Activated T-cell treated with anti-CD3 and anti-CD28 coated beads for 48 hours (primary cell): ENCODE measurements at places on chromosomes 1 and 21.

- DNase-seq: no peak
These were observed 352.4 kb downstream of the PTBP2 start for GRCh38 chr1:97073936-97074335.

- DNase-seq: no peak
These were observed 7.3 kb downstream of the CD244 start for GRCh38 chr1:160855181-160855981.

DNA sequence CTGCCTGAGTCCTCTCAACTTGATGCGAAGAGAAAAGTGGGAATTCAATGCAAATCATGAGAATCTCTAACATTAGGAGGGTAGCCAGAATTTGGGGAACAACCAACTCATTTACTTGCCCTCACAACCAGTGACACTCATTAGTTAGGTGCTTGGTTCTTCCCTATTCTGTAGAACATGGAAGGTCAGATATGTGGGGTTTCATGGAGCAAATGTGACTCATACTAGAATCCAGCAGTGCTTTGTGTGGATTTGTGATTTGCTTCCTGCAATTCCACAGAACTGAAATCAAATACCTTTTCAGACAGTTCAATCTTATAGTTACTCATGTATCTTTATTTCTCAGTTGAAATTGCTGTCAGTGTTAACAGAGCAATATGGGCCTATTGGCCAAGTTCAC is 6.9 kb upstream of the ETV3 start:
- no peak for DNase-seq

DNA sequence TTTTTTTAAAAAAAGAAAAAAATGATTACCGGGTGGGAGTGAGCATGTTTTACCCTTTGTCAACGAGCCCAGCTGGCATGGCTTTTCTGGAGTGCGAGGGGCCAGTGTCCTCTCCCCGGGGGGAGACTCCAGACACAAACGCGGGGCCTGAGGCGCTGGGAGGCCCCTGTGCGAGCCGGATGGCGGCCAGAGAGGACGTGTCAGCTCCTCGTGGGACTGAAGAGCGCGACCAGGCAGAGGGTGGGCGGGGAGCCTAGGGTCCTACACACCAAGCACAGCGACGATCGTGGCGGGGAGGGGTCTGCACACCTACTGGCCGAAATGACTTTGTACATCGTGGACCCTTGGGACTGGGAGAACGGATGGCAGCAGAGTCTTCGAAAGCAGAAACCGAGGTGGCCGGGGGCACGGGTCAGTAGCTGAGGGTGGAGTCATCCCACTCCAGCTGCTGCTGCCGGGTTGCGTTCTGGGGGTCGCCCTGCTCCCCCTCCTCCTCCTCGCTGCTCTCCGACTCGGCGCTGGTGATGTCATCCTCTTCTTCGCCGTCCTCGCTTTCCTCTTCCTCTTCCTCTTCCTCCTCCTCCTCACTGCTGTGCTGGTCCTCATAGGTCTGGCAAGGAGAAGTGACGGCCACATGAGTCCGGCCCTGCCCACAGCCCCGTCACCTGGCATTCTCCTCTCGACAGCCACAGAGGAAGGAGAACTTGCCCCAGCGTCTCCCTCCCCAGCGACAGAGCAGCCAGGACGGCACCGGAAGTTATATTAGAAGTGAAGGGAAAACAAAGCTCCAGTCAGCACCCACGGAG is 78.8 kb downstream of the PIK3CD start:
- no peak for DNase-seq

- no peak for DNase-seq
These were observed 244.4 kb downstream of the KAZN start for GRCh38 chr1:14842891-14843290.

GRCh38 chr1:156009404-156009803 is 11.3 kb downstream of the SSR2 start:
- DNase-seq: no peak

DNA sequence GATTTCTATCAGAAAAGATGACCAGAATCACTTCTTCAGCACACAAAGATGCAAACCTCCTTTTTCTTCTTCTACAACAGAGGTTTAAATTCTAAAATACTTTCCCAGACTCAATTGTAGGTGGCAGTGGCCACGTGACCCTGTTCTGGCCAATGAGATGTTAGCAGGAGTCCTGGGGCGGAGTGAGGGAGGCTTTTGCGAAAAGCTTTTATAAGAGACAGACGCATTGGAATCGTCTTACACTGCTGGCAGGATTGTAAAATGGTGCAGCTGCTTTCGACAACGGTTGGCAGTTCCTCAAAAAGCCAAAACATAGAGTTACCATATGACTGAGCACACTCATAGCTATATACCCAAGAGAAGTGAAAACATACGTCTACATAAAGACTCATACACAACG is 87.0 kb upstream of the MAGI3 start:
- no peak for DNase-seq

- no peak for DNase-seq
These were observed 170.4 kb downstream of the ACTL8 start for GRCh38 chr1:17925290-17926237.

DNA sequence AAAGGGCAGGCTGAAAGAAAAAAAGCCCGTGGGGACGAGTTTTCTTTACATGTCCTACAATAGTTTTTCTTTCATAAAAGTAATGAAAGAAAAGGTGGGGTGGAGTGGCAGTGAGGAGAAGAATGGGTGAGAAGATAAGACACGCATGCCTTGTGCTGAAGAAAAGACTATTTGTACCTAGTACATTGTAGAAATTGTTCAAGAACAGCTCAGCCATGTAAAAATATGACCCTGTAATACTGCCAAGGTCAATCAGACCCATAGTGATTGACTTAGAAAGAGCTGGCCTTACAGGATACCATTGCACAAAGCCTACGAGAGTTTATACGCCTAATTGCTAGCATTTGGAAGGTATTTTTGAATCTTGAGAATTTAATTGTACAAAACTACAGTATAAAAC is 126.0 kb upstream of the NRIP1 start:
- DNase-seq: no peak

DNA sequence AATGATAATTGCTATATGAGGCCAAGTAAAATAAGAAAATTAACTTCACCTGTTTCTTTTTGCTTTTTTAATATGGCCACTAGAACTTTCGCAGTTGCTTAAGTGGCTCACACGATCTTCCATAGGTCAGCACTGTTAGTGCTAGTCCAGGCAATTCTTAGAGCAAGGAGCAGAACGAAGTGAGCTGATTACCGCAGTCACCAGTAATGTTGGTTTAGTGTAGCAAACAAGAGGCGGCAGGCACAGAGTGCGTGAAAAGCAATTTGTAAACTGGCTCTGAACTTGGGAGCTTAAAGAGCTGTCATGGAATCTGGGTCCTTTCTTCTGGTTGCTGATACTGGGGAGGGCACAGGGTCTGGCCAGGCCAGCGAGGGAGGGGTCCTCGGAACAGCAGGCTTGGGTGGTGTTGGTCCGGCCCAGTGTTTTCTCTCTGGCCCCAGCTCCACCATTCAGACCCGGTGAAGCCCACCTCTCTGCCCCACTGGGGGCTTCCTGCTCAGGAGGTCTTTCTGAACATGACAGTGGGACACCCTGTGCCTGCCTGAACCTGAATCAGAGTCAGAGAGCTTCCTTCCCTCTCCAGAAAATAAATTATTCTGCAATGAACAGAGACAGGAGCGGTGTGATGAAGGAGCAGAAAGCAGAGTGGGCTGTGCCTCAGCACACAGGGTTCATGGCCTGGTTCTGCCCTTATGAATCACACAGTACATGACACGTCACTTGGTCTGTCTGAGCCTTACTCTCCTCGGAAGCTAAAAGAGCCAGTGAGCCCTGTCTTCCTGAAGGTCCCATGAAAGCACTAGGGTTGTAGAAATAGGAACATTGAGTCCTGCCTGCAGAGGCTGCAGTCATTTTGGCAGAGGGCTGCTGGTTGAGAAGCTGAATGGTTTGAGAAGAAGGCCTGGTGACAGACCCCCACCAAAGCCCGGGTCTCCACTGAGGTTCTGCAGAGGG is 11.9 kb downstream of the ETS2 start:
- DNase-seq: no peak

DNA sequence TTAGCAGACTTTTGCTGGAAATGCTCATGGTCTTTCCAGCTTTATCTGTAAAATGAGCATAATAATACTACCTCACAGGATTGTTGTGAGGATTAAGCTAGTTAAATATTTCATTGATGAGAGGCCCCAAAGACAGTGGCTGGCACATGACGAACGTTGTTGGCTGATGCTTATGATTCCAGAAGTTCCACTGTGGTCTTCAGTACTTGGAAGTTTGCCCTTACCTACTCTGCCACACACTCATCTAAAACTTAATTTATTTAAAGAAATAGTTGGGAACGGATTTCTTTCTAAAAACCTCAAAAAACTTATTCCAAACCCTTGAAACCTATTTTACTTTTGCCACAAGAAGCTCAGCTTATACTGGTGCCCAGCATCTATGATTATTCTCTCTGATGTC is 170.7 kb downstream of the DHRS3 start:
- DNase-seq: no peak

- no peak for DNase-seq
These were observed 7.2 kb upstream of the BECN2 start for GRCh38 chr1:241950390-241950789.

- no peak for DNase-seq
These were observed 52.7 kb downstream of the TRIM33 start for GRCh38 chr1:114458237-114458777.

- DNase-seq: no peak
These were observed 3.5 kb upstream of the NBL1 start for GRCh38 chr1:19640363-19641316.

DNA sequence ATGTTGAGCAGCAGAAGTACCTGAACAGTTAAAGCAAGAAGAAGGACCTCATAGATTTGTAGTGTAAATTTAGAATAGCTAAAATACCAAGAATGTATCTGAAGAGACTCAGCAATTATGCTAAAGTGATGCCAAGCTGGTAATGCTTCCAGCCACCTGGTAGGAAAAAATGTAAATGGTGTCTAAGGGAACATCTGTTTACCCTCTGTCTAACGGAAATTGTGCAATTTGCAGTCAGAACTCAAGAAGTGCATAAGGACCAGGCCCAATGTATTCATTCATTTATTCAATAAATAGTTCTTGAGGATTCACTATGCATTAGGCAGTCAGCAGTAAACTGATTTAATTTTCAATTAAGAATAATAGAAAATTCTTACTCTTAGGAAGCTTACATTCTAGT is 116.0 kb upstream of the ADGRL4 start:
- no peak for DNase-seq

GRCh38 chr1:248243204-248243603 is 12.0 kb downstream of the OR2M4 start:
- no peak for DNase-seq

DNA sequence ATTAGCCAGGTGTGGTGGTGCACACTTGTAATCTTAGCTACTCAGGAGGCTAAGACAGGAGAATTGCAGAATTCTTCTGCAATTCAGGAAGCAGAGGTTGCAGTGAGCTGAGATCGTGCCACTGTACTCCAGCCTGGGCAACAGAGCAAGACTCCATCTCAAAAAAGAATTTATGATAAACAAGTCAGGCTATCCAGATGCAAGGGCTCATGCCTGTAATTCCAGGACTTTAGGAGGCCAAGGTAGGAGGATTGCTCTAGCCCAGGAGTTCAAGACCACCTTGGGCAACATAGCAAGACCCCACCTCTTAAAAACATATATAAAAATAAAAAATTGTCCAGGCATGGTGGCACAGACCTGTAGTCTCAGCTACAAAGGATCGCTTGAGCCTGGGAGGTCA is 10.5 kb upstream of the CBR3 start:
- DNase-seq: no peak

- DNase-seq: no peak
These were observed 151.3 kb upstream of the KCND3 start for GRCh38 chr1:112140743-112141142.

DNA sequence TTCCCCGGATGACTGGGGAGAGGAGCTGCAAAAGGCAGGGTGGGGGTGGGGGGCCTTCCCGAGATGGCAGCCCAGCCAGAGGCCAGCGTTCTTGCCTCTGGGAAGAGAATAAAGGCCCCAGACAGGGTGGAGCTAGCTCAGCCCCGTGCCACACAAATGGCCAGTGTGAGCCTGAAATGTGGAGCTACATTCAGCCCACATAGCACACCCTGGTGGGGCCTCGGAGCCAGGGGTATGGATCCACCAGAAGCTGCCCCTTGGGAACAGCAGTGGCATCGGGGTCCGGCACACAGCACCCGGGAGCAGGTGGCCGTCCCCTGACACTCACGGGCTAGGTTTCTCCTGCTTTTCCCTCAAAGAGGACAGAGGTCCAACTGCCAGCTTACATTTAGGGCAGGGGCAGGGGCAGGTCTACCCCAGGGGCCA is 93.9 kb downstream of the PDE9A start:
- DNase-seq: peak; percentile 1

- no peak for DNase-seq
These were observed 1.8 kb upstream of the KIAA2013 start for GRCh38 chr1:11927866-11928592.

DNA sequence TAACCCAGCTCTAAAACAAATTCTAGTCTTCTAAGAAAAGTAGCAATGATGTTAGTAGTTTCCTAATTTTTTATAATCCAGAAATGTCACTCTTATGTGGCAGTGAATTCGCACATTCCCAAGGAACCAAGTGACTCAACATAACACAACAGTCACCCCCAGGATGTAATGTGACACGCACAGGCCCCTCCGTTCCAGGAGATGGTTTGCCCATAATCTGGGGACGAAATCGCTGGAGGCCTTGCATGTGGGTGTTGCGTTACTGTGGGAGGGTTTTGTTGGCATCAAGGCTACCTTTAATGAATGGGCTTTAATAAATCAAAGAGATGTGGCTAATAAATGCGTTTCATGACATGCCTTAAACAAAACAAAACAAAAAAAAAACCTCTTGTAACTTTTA is 50.9 kb downstream of the EVA1C start:
- no peak for DNase-seq

- DNase-seq: no peak
These were observed 55.0 kb downstream of the KIAA0319L start for GRCh38 chr1:35502242-35502641.

GRCh38 chr21:30240661-30241060 is 24.8 kb upstream of the CLDN8 start:
- DNase-seq: no peak
